ENCODE measurements at places on chromosomes 6 and 20. TPM values are rescaled to one million over a fixed set of nuclear protein-coding genes. Genes with fewer than 3 reads are reported as not detected.

The SIRPG gene
- total RNA-seq: not detected

The RIN2 gene
- 128 TPM for total RNA-seq

The ARHGAP18 gene
- 24.4 TPM for total RNA-seq

The SLC17A1 gene
- not detected for total RNA-seq

The WFDC10B gene
- total RNA-seq: not detected

The HSPA12B gene
- total RNA-seq: 21.2 TPM

The PEX7 gene
- 5.5 TPM for total RNA-seq

The TCF21 gene
- total RNA-seq: 0.63 TPM

The LGSN gene
- total RNA-seq: not detected

DNA sequence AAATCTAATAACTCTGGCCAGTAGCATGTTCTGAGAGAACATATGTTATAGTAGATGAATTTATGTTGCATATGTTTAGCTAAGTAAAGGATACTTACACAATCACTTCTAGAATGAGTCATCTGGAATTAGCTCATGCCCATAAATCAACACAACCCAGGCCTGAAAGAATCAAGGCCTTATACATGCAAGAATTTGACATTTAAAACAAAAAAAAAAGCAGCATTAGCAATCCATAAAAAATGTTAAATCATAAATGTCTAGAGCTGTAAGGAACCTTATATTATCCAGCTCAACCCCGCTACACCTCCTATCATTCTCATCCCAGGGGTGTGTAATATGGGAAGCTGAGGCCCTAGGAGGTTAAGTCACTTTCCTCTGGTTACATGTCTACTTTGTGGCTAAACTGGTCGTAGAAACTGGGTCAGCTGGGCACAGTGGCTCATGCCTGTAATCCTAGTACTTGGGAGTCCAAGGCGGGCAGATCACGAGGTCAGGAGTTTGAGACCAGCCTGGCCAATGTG is 105.2 kb upstream of the CARMIL1 start:
- no peak for DNase-seq
- peaks cover 15% of the 10 kb centered on the region for H3K4me1 ChIP-seq
- H3K36me3 ChIP-seq: no peaks in the 10 kb centered on the region
- H3K4me3 ChIP-seq: no peak overlapping the region
- no peak overlapping the region for H3K27ac ChIP-seq

DNA sequence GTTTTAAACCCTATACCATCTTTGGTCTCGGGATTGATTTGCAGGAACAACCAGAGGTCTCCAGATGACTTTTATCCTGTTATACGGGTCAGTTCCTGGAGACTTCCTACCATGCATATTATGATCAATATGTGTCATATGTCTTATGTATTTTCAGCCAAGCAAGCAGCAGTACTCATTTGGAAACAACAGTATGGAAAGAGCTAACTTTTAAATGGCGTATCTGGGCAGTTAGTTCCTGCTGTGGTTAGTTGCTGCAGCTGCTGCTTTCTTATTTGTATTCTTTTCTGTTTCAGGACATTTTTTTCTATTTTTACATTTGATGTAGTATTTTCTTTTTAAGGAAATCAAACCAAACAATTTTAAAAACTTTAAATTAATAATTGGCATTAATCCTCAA is 207.5 kb downstream of the MANEA start:
- no peaks in the 10 kb centered on the region for H3K4me1 ChIP-seq
- DNase-seq: no peak

DNA sequence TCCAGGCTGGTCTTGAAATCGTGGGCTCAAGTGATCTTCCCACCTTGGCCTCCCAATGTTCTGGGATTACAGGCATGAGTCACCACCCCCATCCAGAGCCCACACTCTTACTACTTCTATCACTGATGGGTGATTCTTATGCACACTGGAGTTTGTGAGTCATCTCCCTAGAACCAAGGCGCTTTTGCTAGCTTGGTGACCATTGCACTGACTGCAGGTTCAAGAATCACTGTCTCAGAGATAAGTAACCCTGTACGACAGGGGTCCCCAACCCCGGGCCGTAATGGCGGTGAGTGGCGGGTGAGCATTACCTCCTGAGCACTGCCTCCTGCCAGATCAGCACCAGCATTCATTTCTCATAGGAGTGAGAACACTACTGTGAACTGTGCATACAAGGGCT is 118.8 kb downstream of the MAP3K7 start:
- H3K4me3 ChIP-seq: no peak overlapping the region
- H3K27ac ChIP-seq: no peak overlapping the region
- H3K36me3 ChIP-seq: no peaks in the 10 kb centered on the region

- no peak for DNase-seq
- no peak overlapping the region for H3K27ac ChIP-seq
- no peak overlapping the region for H3K4me3 ChIP-seq
- no peaks in the 10 kb centered on the region for H3K36me3 ChIP-seq
- H3K4me1 ChIP-seq: no peaks in the 10 kb centered on the region
- H3K27me3 ChIP-seq: no peaks in the 10 kb centered on the region
Observed at GRCh38 chr6:133245422-133245903, 4.3 kb downstream of the EYA4 start.

- DNase-seq: no peak
- H3K36me3 ChIP-seq: no peaks in the 10 kb centered on the region
- no peak overlapping the region for H3K27ac ChIP-seq
- no peak overlapping the region for H3K4me3 ChIP-seq
Observed at GRCh38 chr20:25145131-25145530, 50.4 kb upstream of the ENTPD6 start.

DNA sequence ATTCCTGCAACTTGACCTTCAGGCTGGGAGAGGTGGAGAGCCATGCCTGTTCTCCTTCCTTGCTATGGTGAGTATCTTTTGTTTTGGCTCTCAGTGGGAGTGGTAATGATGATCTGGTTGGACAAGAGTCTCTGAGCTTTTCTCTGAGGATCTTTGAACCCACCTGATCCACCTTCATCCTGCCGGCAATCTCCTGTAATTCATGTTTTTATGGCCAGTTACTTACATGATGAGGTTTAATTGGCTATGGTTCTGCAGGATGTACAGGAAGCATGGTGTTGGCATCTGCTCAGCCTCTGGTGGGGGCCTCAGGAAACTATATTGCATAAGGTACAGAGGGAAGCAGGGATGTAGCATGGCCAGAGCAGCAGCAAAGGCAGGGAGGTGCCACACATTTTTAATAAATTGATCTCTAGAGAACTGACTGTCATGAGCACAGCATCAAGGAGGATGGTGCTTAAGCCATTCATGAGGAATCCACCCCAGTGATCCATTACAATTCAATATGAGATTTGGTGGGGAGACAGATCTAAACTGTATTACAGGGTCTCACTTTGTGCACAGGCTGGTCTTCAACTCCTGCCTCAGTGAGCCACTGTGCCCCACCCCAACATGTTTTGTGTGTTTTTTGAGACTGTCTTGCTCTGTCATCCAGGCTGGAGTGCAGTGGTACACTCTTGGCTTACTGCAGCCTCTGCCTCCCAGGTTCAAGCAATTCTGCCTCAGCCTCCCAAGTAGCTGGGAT is 10.0 kb downstream of the HSPA1B start:
- no peak overlapping the region for H3K4me3 ChIP-seq
- H3K36me3 ChIP-seq: no peaks in the 10 kb centered on the region
- H3K4me1 ChIP-seq: no peaks in the 10 kb centered on the region
- H3K27ac ChIP-seq: no peak overlapping the region
- no peak for DNase-seq

GRCh38 chr6:122818866-122819265 is 29.8 kb downstream of the SMPDL3A start:
- H3K36me3 ChIP-seq: no peaks in the 10 kb centered on the region
- H3K4me3 ChIP-seq: no peak overlapping the region
- no peak overlapping the region for H3K27ac ChIP-seq
- no peaks in the 10 kb centered on the region for H3K27me3 ChIP-seq

GRCh38 chr6:115634887-115635286 is 425.8 kb downstream of the FRK start:
- H3K4me1 ChIP-seq: no peaks in the 10 kb centered on the region
- H3K4me3 ChIP-seq: no peak overlapping the region
- H3K27me3 ChIP-seq: no peaks in the 10 kb centered on the region
- H3K36me3 ChIP-seq: no peaks in the 10 kb centered on the region
- H3K27ac ChIP-seq: no peak overlapping the region
- DNase-seq: no peak

GRCh38 chr6:150409576-150410066 is 40.8 kb downstream of the IYD start:
- H3K4me3 ChIP-seq: no peak overlapping the region
- no peaks in the 10 kb centered on the region for H3K4me1 ChIP-seq
- H3K27ac ChIP-seq: no peak overlapping the region
- DNase-seq: no peak

DNA sequence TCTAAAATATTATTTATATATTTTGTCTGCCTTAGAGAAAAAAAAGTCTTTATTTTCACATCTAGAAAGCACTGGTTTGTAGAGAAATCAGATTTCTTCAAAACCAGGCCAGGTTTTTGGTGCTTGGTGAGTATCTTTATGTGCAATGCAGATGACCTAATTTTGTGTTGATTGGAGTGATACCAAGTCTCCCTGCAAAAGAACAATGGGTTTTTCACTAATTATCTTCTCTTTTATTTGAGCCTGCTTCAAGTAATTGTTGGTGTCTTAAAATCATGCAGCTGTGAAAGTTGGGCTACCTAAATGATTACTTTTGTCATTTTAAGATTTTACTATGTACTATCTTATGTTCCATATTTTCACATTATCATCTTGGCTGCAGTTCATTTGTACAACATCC is 874.7 kb downstream of the TFAP2A start:
- H3K4me3 ChIP-seq: no peak overlapping the region
- no peak for DNase-seq
- no peaks in the 10 kb centered on the region for H3K27me3 ChIP-seq
- H3K4me1 ChIP-seq: no peaks in the 10 kb centered on the region

DNA sequence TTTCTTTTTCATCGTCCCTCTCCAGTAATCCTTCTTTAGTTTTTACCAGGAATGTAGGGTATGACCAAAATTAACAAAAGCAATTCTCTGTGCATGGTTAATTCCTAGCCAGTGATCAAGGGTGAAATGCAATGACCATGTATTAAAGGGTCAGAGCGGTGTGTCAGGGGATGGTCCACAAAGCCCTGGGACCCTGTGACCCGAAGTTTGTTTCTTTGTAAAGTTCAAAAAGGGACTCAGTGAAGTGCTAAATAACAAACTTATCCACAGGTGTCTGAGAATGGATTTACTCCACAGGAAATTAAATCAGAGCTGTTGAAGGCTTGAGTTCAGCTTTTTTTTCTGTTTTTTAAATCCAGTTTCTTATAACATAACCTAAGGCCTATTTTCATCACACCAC is 375.7 kb downstream of the GJA1 start:
- H3K27me3 ChIP-seq: no peaks in the 10 kb centered on the region
- H3K36me3 ChIP-seq: no peaks in the 10 kb centered on the region
- DNase-seq: no peak
- H3K4me3 ChIP-seq: no peak overlapping the region
- H3K4me1 ChIP-seq: no peaks in the 10 kb centered on the region

DNA sequence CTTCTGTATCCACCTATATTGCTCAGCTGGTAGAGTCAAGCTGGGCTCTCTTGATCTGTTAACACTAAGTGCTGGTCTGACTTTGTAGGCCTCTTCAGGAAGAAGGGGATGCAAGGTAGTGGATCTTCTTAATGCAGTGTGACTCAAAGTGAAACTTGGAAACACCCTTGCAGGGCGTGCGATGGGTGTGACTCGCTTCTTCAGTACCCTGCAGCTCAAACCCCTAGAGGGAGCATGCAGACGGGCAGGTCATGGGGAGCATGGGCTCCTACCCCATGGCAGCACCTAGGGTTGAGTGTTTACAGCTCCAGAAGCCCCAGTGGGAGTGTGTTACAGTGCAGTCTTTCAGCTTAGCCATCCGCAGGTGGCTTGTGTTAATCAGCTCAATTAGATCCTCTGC is 757 bp upstream of the SAMD3 start:
- no peaks in the 10 kb centered on the region for H3K4me1 ChIP-seq
- no peaks in the 10 kb centered on the region for H3K36me3 ChIP-seq
- H3K4me3 ChIP-seq: no peak overlapping the region
- peak; percentile 44 for DNase-seq

DNA sequence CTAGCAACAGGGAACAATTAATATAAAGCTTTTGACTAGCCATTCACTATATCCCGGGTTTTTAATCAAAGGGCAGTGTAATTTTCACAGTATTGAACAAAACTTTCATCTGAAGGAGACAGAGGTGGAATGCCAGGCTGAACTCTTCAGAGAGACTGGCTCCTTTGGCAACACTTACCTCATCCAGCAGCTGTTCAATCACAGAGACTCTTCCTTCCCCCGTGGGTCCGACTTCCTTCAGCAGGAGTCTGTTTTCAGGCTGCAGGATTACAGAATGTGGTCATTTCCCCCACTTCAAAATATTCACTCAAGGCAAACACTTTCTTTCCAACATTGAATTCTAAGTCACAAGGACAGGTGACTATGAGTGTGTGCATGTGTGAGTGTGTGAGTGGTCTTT is 76.6 kb downstream of the DZANK1 start:
- no peaks in the 10 kb centered on the region for H3K4me1 ChIP-seq
- no peaks in the 10 kb centered on the region for H3K27me3 ChIP-seq
- H3K4me3 ChIP-seq: no peak overlapping the region
- H3K36me3 ChIP-seq: no peaks in the 10 kb centered on the region

DNA sequence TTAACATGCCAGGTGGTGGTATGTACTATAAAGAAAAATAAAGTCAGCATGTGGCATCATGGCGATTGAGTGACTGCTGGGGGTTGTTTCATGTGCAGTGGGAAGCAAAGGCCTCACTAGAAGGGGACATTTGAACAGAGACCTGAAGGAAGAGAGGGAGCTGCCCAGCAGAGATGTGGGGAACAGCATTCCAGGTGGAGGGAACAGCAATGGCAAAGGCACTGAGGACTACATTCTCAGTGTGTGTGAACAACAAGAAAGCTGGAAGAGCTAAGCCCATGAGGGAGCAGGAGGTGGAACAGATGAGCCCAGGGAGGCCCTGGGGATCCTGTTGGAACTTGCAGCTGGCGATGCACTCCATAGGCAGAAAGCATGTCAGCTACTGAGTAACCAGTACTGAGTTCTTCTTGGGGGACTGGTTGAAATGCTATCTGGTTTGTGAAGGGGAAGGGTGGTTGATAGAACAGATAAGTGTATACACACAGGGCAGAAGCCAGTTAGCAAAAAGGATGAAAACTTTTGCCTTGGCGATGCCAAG is 29.2 kb downstream of the NOX3 start:
- no peak overlapping the region for H3K4me3 ChIP-seq
- H3K27ac ChIP-seq: no peak overlapping the region
- no peaks in the 10 kb centered on the region for H3K27me3 ChIP-seq
- DNase-seq: no peak
- no peaks in the 10 kb centered on the region for H3K4me1 ChIP-seq

- no peak overlapping the region for H3K27ac ChIP-seq
- no peaks in the 10 kb centered on the region for H3K36me3 ChIP-seq
- no peak overlapping the region for H3K4me3 ChIP-seq
- DNase-seq: no peak
Observed at GRCh38 chr6:14959324-14959885, 286.5 kb upstream of the JARID2 start.
